ENCODE measurements at places on chromosomes 7 and 10. TPM values are rescaled to one million over a fixed set of nuclear protein-coding genes. Genes with fewer than 3 reads are reported as not detected.

The SPDYE9 gene
- total RNA-seq: not detected

DNA sequence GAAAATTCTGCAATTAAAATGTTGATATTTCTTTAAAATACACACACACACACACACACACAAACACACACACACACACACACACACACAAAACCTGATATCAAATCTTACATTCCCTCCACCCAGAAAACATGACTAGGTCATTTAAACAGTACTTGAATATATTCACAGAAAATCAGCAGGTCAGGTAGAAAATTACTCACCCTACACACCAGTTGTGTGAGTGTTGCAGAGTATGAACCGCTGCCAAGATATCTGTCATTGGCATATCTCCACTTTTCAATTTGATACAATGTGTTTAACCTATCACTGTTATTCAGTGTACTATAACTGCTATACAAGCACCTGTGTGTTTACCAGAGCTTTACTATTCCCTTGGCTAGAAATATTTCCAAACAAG is 283.6 kb upstream of the LRRTM3 start:
- no peak overlapping the region for H3K27ac ChIP-seq
- no peaks in the 10 kb centered on the region for H3K27me3 ChIP-seq
- DNase-seq: no peak
- H3K4me1 ChIP-seq: no peaks in the 10 kb centered on the region

DNA sequence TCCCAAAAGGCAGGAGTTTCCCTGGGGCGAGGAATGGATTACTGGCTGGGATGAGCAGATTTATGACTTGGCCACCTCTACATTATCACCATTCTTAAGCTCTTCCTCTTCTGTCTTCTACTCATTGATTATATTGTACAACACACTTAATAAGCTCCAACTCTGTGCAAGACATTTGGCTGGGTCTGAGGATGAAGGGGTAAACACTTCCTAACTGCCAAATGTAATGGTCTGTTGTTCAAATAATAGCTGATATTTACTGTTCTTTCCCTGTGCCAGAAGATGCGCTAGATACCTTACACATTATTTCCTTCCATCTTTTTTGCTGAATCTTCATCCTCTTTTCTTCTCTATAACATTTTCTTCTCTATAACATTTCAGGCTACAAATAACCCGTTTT is 11.6 kb downstream of the OR6V1 start:
- no peak for DNase-seq
- no peak overlapping the region for H3K27ac ChIP-seq
- no peaks in the 10 kb centered on the region for H3K4me1 ChIP-seq

GRCh38 chr10:101485681-101486554 is 102.1 kb downstream of the POLL start:
- no peaks in the 10 kb centered on the region for H3K36me3 ChIP-seq
- no peaks in the 10 kb centered on the region for H3K27me3 ChIP-seq
- no peak for DNase-seq
- H3K27ac ChIP-seq: no peak overlapping the region

- no peak overlapping the region for H3K27ac ChIP-seq
- H3K4me3 ChIP-seq: no peak overlapping the region
- H3K36me3 ChIP-seq: no peaks in the 10 kb centered on the region
- DNase-seq: no peak
These were observed 98.7 kb downstream of the CTBP2 start for GRCh38 chr10:125061557-125062226.

Data from activated CD8-positive, alpha-beta memory T cell treated with anti-CD3 and anti-CD28 coated beads, Interleukin-2, amount 10 ng/mL, durations not matched to agents 7 days and 5 days (primary cell).